Smooth muscle cell of trachea (primary cell): ENCODE measurements at places on chromosomes 6 and 20. TPM values are rescaled to one million over a fixed set of nuclear protein-coding genes. Genes with fewer than 3 reads are reported as not detected.

Gene GPLD1
- 0.17 TPM in 1 of 2 replicates, not detected in the other for total RNA-seq

Gene COX7A2
- total RNA-seq = 68.5 and 190 TPM in 2 replicates

Gene FKBP1C
- 0.17 and 0.87 TPM in 2 replicates for total RNA-seq

Gene PCNA
- total RNA-seq = 86.3 and 250 TPM in 2 replicates
